ENCODE measurements at places on chromosomes 2 and 18.

GRCh38 chr2:199409759-199410529, 47.8 kb downstream of the SATB2 start:
- no peak for DNase-seq

DNA sequence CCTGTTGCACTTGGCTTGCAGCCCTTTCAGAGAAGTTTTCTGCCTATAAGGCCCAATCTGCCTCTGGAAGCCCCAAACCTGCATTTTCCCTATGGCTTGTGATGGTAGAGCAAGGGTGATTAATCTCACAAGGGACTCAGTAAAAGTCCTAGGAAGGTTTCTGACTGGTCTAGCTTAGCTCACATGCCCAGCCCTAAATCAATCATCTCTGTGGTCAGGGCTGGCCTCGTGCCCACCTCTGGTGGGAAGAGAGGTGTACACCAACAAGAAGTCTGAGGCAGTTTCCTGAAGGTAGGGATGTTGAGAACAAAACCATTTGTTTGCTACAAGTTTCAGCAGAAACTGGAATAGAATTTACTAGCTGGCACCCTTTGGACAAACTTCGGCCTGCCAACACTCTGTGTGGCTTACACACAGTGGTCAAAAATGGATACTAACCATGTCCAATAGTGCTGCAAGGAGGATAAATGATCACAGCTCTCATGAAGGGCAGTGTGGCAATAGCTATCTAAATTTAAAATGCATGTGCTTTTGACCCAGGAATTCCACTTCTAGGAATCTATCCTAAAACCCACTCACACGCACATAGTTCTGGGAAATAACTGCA, 96.4 kb downstream of the EN1 start:
- DNase-seq, result no peak

DNA sequence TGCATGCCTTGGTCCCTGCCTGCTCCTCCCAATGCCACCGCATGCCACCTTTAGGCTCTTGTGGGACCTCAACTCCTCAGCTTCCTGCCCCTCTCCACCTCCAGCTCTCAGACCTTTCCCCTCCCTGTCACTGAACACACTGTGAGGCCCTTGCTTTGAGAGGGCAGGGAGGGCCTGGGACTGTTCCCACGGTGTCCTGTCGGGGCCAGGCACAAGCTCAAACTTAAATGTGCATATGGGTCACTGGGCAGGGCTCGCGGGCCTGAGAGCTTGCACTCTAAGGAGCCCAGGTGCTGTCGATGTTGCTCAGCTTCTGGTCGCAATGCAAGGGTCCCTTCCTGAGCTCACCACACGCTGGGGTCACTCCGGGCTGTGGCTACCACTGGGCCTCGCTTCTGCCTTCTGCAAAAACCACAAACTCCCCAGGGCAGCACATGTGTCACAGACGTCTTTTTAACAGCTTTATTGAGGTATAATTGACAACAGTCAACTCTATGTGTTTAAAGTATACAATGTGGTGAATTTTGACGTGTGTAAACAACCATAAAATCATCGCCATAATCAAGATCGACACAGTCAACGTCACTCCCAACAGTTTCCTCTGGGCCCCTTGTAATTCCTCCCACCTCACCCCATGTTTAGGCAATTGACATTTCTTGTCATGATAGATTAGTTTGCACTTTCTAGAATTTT, 11.9 kb upstream of the B3GNT7 start:
- no peak for DNase-seq

DNA sequence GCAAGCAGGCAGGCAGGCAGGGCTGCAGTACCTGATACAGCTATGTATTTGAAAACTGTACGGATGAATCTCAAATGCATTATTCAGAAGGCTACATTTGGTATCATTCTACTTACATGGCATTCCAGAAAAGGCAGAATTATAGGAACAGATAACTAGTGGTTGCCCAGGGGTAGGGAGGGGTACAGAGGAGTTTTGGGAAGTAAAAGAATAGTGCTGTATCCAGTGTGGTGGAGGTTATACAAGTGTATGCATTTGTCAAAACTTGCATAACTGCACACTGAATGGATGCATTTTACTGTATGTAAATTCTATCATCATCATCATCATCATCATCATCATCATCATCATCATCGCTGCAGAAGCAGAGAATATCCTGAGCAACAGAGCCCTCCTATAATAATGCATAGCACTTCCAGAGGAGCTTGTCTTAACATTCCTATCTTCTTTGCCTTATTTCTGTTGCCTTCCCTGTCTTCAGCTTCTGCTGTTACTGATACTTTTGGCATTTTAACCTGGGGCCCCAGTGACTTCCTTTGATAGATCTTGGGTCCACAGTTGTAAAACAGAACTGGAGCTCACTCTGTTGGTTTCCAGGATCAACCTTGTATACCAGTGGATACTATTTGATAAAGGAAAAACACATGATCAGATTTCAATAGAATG, 155.5 kb upstream of the OTX1 start:
- DNase-seq, result no peak

DNA sequence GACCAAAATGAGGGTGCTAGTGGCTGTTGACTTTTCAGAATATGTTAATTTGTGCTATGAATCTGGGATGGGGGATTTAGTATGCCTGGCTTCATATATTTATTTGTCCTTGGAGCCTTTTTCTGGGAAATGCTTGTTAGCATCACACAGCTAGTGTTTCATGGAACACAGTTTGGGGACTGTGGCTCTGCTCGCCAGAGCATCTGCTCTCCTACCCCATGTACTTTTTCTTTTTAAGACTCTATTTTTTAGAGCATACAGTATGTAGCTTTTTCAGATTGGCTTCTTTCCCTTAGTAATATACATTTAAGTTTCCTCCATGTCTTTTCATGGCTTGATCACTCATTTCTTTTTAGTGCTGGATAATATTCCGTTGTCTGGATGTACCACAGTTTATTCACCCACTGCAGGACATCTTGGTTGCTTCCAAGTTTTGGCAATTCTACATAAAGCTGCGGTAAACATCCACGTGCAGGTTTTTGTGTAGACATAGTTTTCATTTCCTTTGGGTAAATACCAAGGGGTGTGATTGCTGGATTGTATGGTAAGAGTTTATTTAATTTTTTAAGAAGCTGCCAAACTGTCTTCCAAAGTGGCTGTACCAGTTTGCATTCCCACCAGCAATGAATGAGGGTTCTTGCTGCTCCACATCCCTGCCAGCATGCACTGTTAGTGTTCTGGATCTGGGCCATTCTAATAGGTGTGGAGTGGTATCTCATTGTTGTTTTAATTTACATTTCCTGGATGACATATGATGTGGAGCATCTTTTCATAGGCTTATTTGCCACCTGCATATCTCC, 44.1 kb downstream of the EFR3B start:
- no peak for DNase-seq

DNA sequence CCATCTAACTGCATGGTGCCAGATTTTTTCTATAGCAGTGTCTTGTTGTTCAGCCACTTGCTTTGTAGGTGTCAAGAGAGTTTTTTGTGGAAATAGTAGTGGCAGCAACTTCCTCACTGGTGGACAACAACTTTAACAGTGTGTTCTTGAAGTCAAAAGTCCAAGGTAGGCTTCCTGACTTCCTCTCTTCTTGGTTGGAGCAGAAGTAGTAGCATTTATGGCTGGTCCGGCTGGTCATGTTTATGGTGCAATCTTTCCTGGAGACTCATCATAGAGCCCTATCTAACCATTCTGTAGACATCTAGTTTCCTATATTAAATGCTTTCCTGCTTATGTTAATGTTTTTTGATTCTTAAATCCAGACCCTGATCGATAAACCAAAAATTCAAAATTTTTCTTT, 11.7 kb downstream of the GPR75 start:
- no peak for DNase-seq

DNA sequence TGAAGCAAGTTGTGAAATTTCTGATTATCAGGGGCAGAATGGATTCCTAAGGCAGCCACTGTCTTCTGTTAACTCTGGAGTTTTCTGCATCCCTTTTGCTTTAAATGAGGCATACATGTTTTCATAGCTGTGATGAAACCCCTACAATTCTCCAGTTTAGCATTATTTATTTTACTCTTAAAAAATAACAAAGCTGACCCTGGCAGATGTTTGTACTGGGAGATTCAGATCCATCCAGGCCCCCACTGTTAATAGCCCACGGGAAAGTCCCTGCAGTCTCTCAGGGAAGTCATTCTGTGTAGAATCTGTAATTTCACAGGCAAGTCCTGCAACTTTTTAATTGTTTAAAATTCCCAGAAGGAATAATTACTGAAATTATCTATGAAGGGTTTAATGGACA, 353 bp upstream of the SULT1C4 start:
- DNase-seq, result no peak

- DNase-seq, result no peak
Measured at GRCh38 chr2:29225814-29226213, 110.6 kb downstream of the CLIP4 start.

GRCh38 chr2:174984561-174984960, 20.6 kb downstream of the CHN1 start:
- DNase-seq, result no peak

DNA sequence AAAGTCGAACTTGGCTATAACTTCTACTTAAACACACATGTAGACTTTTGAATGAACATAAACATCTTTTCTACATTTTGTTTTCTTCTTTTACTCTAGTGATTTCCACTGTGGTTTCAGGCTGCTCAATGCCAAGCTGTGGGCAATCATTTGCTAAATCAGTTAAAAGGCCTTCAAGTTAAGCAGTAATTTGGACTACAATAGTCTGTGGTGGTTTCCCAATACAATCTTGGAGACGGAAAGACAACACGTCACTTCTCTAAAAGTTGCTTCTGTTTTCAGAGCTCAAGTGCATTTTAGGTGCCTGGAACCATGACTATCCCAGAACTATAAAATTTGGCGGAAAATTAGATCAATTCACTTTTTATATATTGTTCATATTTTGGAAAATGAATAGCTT, 69.4 kb downstream of the TXNL1 start:
- no peak for DNase-seq

- DNase-seq, result no peak
Measured at GRCh38 chr2:42830922-42831574, 38.7 kb upstream of the HAAO start.
